Activated T-cell treated with anti-CD3 and anti-CD28 coated beads, Interleukin-2, amount 50 U/mL, for 4 hours (primary cell): ENCODE measurements at places on chromosomes 2 and 18.

DNA sequence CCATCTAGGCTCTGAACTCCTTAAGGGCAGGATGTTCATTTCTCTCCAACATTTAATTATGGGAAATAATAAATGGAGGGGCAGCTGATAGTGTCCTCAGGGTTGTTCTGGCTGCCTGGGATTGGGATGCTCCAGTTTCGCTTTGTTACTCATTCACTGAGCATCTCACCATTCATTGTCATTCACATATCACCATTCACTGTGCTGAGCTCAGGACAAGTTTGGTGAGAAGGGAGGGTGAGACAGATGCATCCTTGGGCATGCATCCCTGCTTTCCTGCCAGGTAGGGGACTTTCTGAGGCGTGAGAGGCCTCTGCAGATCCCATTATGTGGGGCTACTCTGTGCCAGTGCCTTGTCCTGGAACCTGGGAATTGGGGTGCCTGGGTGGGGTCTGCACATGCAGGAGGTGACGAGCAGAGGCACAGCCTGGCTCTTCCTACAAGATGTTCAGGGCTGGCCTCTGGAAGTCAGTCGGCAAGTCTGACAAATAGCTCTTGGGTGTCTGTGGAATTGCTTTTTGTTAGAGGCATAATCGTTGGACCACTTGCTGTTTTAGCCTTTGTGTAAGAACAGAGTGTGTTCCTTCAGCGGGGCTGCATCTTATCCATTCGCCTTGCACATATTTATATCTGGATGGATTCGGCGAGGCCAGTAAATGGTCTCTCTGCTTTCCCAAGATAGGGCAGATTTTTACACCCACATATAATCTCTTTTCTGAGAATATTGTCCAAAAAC lies 323.2 kb upstream of the THSD7B start:
- no peak for DNase-seq

DNA sequence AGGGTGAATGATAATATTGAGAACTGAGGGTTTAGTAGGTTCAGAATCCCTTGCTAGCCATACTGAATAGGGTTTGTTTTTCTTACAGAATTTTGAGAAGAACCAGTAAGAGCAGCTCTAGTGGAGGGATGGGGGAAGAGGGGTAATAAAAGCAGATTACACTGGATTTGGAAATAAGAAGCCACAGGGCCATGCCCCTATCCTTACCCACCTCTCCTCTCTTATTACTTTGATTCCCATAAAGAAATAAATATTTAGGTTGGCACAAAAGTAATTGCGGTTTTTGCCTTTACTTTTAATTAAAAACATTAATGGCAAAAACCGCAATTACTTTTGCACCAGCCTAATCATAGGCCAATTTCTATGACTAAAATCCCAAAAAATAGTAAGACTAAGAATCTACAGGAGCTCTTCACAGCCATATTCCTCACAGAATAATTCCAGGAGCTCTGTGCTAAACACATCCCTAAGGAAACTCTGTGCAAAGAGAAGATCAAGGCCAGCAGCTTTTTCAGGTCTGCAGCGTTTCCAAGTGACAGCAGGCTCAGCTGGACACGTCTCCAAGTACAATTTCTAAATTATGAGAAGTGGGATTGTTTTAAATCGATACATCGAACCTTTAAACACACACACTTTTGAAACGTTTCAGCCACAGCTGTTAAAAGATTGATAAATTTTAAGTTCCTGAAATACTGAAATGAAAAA lies 58.4 kb upstream of the RTN4 start:
- DNase-seq = no peak

- no peak for DNase-seq
Observed at GRCh38 chr2:105764059-105764458, 19.3 kb downstream of the NCK2 start.

GRCh38 chr2:69768235-69768634 lies 26.3 kb downstream of the ANXA4 start:
- DNase-seq = no peak

DNA sequence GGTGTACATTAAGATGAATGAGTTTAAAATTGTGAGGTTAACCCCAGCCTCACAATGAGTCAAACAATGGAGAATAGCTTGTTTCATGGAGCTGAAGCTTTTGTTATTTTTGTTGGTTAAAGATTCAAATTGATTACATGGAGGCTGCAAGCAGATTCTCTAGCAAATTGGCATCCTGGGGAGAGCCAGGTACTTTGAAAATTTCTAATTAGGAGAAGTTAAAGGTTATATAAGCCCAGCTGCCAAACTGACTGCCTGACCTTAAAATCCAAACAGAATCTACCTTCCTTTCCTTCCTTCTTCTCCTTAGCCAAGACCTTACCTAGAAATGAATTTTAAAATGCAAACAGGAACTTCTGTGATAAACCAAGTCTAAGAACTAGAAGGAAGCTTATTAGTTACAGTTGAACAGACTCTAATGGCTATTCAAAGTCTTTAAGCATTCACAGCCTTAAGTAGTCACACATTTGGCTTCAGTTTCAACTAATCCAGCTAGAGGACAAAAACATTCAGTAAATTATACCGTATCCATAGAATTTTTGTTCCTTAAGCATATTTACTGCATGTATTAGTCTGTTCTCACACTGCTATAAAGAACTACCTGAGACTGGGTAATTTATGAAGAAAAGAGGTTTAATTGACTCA lies 31.5 kb upstream of the PGAP1 start:
- DNase-seq = no peak
